ENCODE measurements at places on chromosomes 1 and 21.
A peak's percentile ranks its signal among the peaks of the same experiment; 100 is the strongest.

GRCh38 chr1:36580524-36580923 lies 97.8 kb upstream of the CSF3R start:
- no peak for DNase-seq

DNA sequence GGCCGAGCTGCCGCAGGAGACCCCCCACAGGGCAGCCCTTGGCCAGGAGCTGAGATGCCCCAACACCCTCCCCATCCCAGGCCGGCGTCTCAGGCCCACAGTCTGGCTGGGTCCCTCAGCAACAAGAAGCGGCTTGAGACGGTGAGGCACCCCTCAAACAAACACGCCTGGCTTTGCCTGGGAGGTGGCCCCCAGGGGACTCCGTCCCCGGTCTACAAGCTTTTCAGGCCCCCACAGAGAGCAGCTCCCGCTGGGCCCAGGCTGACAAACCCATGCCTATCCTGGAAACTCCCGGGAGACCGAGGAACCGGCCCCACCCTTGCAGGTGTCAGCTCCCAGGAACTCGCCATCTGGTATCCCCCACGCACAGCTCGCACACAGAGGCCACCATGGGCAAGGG lies 67.0 kb downstream of the ARHGEF16 start:
- DNase-seq = no peak

GRCh38 chr1:88237058-88237457 lies 447.0 kb upstream of the PKN2 start:
- peak; percentile 2 for DNase-seq

- no peak for DNase-seq
Measured at GRCh38 chr1:108645564-108646184, 15.2 kb downstream of the HENMT1 start.

GRCh38 chr1:23904748-23905357 lies 8.3 kb downstream of the CNR2 start:
- no peak for DNase-seq

DNA sequence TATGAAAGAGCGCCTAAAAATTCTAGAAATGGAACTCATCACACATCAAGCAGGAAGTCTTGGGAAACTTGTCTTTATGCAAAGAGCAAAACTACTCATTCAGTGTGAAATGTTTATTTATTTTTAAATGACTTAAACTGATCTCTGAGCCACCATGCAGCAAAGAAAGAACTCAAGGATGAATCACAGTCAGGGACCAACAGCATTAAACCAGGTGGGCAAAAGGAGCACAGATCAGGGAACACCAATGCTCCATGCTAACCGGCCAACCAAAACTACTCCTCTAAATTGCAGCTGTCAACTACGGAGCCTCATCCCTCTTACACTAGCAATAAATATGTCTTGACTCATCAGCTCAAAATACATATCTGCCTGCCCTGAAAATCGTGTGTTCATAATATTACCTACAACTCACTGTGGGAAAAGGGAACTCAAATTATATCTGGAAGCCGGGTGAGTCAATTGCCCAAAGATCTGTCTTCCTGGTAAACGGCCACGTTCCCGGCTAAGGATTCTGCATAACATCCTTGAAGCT lies 129.2 kb downstream of the PTPN14 start:
- DNase-seq = peak; percentile 89
